ENCODE measurements at places on chromosomes 1 and 21. TPM values are rescaled to one million over a fixed set of nuclear protein-coding genes. Genes with fewer than 3 reads are reported as not detected.

DNA sequence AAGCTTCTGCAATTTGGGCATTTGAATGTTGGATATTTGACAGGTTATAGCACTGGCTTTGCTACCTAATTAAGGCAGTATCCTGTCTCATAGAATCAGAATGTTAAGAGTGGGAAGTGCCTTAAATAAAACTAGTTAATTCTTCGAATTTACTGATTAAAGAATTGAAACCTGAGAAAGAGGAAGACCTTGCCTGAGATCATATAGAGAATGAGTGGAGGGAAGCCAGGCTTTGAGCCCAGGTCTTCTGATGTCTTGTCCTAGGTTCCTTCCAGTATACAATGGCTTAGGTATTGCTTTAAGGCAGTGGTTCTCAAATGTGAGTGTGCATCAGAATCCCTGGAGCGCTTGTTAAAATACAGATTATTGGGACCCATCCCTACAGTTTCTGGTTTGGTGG lies 20.9 kb upstream of the SH3BGRL3 start:
- DNase-seq, result no peak

The MSH4 gene
- 0.91 TPM for total RNA-seq

GRCh38 chr21:23949493-23949892 lies 1657.8 kb downstream of the MRPL39 start:
- no peak for DNase-seq

DNA sequence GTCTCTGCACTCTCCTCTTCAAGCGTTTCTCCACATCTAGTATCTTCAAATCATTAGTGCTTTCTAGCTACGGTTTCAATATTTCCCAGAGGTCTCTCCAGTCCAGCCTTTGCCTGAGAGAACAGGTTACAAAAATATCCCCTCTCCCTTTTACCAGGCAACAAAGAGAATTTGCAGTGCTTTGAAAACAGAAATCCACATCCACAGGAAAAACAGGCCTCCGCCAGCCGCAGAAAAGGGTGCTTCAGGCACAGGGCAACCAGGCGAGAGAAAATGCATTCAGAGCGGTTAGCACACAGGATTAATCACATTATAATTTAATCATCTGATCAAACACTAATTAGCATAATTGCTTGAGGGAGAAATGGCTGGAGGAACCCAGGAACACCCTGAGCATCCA lies 13.8 kb downstream of the DSCAM start:
- DNase-seq, result no peak

- peak; percentile 95 for DNase-seq
Measured at GRCh38 chr1:2251786-2252185, 23.7 kb downstream of the SKI start.

The ADAMTS1 gene
- 19.4 TPM for total RNA-seq

Data from prostate gland (tissue), 2 donors.